ENCODE measurements at places on chromosomes 11 and 22.

DNA sequence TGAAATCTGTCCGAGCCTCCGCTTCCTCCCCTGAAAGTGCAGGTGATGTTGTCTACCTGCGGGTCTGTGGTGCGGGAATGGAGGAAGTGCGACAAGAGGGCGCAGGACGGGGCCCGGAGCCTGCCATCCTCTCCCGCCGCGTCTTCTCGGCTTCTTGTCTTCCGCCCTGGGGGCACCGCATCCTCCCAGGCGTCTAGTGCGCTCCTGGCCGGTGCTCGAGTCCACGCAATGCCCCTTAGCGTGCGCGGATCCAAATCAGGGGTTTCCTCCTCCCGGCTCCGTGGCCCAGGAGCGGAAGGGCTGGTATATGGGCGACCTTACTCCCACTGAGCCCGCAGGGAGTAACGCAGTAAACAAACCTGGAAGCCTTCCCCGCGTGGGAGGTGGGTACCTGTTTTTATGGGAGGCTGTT, 405 bp downstream of the SFI1 start:
- no peak for DNase-seq

- DNase-seq: no peak
Observed at GRCh38 chr11:82906931-82907330, 5.4 kb downstream of the DDIAS start.

- no peak for DNase-seq
Observed at GRCh38 chr11:125364121-125364826, 131.8 kb downstream of the FEZ1 start.

GRCh38 chr11:44727373-44728287, 868 bp downstream of the TSPAN18 start:
- peak; percentile 59 for DNase-seq

GRCh38 chr22:46769706-46770105, 7.3 kb downstream of the TBC1D22A start:
- DNase-seq: no peak

- no peak for DNase-seq
Observed at GRCh38 chr11:69008737-69009440, 4.2 kb downstream of the MRGPRF start.
